Activated gamma-delta T cell (primary cell): ENCODE measurements at places on chromosomes 1 and 21.

- no peak for DNase-seq
Observed at GRCh38 chr1:42477775-42478174, 14.7 kb downstream of the CCDC30 start.

DNA sequence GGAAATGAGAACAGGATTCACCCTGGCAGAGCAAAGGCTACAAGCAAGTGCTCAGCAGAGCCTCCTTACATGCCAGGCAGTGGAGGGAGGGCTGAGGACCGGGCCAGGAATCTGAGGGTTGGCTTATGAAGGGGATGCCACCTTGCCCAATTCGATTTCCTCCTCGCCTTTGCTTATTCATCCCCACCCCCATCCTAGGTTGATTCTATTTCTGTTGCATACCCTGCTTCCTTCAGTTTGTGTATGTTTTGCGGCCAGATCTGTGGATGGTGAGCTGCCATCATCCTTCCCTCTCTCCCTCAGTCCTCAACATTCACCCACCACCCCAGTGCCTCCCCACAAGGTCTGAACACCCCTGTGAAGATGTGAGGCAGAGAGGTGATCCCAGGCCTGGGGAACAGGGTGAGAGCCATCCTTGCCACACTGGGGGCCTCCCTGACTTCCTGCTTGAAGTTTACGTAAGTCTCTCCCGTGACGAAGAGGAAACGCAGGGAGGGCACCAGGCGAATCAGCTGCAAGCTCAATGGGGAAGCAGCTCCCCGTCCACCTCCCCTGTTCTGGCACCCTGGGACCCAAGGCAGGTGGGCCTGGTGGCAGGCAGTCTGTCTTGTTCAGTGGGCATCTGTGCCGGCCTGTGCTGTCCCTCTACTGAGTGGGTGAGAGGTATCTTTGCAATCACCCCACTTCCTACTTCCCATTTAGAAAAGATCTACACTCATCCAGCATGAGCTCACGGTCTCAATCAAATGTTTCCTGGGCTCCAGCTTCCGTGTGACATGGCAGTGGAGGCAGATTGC lies 50.6 kb upstream of the CNTN2 start:
- DNase-seq: no peak

DNA sequence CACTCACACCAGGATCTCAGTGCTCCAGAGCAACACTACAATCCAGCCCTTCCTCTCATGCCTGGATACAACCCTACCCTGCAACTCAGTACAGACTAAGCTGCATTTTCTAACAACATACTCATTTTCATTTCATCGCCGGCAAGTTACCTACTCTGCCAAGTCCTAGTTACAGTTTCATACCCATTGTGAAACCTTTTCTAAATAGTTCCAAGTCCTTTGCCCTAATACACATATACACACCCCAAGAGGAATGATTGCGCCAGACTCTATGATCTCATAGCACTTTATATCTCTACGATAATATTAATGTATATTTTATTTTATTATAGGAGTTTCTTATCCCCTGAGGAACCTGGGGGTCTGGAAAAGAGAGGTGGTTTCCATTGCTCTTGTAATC lies 122.4 kb downstream of the LMX1A start:
- DNase-seq: no peak

GRCh38 chr1:176854758-176855745 lies 309.5 kb downstream of the ASTN1 start:
- no peak for DNase-seq

- DNase-seq: no peak
Observed at GRCh38 chr1:178541829-178542553, 29.1 kb downstream of the TEX35 start.

DNA sequence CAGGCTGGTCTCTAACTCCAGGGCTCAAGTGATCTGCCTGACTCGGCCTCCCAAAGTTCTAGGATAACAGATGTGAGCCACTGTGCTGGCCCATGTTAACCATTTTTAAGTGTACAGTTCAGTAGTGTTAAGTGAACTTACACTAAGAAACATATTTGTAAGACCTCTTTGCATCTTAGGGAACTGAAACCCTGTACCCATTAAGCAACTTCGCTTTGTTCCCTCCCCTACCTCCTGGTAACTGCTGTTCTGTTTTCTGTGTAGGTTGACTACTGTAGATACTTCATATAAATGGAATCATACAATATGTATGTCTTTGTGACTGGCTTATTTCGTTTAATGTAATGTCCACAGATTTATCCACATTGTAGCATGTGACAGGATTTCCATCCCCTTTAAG lies 11.0 kb downstream of the NUDC start:
- no peak for DNase-seq

DNA sequence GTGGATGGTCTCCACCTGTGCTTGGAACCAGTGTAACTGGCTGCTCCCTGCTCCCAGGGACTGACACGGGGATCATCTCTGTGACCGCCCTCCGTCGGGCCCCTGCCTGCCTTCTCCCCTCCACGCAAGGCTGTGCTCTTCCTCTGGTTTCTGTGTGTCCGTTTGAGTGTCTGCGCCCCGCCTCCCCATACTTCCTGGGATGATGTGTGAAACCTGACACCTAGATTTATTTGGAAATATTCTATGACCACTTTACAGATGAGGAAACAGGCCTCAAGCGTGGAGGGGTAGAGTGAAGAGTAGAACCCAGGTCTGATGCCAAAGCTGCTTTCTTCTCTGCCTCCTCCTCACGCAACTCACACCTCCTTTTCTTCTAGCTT lies 24.3 kb downstream of the LDLRAP1 start:
- DNase-seq: no peak

DNA sequence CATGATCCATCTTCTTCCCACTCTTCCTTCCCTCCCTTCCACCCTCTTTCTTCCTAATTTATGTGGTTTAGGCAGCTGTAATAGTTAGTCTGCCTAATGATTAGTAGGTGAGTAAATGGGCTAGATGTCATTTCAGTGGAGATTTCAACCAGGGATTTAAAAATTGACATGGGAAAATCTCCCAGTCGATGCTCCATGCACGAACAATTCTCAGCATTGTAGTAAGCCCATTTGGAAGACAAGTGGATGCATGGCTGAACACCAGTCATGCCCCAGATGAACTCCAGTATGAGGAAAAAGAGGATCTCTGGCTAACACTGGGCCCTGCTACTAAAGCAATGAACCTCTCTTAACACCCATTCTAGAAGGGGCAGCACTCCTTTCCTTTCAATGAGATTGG lies 25.3 kb downstream of the CHI3L2 start:
- no peak for DNase-seq

DNA sequence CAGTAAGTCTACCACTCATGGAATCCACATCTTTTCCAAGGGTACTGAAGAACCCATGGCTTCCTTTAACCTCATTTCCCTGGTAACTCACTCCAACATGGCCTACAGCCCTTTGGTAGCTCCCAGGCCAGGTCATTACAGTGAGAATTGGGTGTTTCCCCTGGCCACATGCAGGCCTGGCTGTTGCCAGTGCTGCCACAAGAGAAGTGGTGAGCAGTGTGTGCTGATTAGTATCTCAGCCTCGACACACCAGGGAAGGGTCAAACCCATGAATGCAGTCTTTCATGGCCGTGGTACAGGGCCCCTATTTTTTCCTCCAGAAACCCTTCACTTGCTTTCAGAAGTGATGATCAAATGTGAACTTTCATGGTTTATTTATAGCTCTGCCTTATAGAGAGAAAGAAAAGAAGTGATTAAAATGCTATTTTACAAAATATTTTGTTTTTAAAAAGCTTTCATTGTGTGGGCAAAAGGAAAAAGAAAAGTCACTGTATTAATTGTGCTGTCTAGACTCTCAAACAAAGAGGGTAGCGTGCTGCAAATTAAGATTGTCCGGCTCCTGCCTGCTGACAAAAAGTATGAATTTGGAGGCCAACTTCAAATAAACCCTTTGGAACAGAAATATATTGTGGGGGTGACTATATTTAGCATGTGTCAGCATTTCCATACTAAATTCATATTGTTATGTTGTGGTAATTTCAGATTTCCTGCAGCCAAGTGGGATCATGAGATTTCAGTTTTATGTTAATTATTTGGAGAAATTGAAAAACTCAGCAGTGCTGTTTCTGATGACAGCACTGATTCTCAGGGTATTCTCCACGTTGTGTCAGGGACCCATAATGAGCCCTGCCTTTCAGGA lies 62.0 kb upstream of the HOOK1 start:
- no peak for DNase-seq

GRCh38 chr1:8252266-8252951 lies 65.5 kb upstream of the SLC45A1 start:
- DNase-seq: no peak

DNA sequence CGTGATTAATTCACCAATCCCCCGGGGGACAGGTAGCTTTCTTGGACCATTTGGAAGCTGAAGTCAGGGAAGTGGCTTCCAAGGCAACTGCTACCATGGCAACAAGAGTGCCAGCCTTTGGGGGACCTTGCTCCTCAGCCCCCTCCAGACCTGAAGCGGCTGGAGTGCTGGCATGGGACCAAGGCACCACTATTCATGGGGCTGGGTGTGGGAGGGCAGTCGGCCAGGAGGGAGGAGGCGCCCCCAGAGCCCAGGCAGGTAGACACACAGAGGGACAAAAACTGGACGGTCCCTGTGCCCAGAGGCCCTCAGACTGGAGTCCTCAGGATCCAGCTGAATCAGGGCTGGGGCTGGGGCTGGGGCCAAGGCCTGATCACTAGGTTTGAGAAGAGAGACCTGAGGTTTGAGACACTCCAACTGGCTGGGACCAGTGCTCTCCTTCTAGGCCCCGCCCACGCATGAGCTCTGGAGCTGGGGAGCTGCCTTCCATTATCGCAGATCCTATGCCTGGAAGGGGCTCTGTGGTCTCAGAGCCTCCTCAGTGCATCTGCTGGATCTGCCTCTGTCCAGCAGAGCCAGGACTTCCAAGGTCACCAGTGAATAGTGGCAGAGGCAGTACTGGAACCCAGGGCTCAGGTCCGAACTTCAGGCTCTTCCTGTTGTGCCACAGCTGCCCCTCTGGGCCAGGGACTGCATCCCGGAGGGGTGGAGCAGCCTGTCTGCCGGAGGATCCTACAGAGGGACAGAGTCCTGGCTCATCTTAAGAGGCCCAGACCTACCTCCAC lies 3.3 kb upstream of the KNCN start:
- DNase-seq: no peak

- no peak for DNase-seq
Observed at GRCh38 chr1:72122099-72122880, 160.0 kb downstream of the NEGR1 start.

- no peak for DNase-seq
Observed at GRCh38 chr1:211129776-211130175, 4.2 kb downstream of the KCNH1 start.
